ENCODE measurements at places on chromosomes 4 and X.

DNA sequence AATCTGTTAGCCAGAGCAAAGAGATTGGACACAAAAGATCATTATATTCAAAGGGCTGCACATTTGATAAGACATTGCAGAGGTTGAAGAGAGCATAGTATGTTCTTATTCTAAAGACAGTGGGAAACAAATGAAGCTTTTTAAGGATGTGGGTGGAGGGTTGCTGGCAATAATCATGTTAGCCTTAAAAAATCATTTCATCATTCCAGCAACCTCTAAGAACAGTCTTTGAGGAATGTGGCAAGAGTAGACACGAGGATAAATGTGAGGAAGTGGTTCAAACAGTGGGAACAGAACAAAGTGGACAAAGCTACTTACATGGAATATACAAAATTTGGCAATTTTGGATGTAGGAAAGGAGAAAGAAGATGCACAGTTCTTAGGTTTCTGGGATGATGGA is 167.3 kb upstream of the SPRY1 start:
- no peak for DNase-seq

GRCh38 chrX:22047468-22047867 is 15.3 kb downstream of the PHEX start:
- DNase-seq = no peak

GRCh38 chrX:22445880-22446279 is 173.2 kb downstream of the CBLL2 start:
- DNase-seq = no peak

DNA sequence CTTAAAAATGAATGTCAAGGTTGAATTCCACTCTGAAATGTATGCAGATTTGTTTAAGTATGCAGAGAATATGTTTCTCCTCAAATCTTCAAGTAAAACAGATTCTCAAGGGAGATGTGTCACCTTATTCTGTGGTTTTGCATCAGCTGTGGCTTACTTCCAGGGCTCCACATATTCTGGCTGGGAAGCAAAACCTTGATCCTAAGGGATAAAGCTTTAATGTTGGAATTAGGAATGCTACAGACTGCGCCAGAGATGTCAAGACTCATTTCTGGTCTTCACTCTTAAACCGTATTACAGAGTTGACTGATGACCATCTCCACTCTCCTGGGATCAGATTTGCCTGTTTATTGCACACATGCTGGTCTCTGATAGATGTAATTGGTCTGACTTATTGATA is 143.9 kb upstream of the DIPK2B start:
- DNase-seq = no peak

DNA sequence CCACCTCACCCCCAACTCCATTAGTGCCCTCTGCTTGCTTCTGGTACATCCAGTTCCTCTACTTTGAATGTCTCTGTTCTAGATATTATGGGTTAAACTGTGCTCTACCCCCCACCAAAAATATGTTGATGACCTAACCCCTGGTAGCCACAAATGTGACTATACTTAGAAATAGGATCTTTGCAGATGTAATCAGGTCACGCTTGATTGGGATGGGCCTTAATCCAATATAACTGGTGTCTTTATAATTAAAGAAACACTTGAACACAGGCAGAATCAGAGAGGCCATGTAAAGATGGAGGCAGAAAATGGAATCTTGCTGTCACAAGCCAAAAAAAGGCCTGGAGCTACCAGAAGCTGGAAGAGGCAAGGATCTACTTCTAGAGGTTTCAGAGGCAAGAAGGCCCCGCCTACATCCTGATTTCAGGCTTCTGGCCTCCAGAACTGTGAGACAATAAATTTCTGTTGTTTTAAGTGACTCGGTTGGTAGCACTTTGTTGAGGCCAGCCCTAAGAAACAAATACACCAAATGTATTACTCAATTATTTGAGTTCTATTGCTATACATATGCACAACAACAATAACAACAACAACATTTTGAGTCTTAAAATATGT is 220.0 kb downstream of the PPP3CA start:
- no peak for DNase-seq

Data from stimulated activated CD8-positive, alpha-beta memory T cell treated with anti-CD3 and anti-CD28 coated beads, Interleukin-2, amount 100 ng/mL, for 1 hour (primary cell).